ENCODE measurements at places on chromosomes 13 and 19. TPM values are rescaled to one million over a fixed set of nuclear protein-coding genes. Genes with fewer than 3 reads are reported as not detected.
A peak's percentile ranks its signal among the peaks of the same experiment; 100 is the strongest.

TPTE2 gene
- total RNA-seq = not detected

CDX2 gene
- total RNA-seq = not detected

KLK12 gene
- total RNA-seq = not detected

FAM174C gene
- 9.0 TPM for total RNA-seq

KLK6 gene
- not detected for total RNA-seq

DNA sequence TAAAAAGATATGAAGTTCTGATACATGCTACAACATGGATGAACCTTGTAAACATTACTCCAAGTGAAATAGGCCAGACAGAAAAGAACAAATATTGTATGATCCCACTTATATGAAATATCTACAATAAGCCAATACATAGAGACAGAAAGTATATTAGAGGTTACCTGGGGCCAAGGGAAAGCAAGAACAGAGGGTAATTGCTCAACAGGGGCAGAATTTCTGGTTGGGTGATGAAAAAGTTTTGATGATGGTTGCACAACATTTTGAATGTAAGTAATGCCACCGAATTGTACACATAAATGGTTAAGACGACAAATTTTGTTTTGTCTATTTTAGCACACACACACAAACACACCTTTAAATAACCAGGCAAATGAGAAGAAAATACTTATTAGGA is 268.4 kb downstream of the FOXO1 start:
- no peaks in the 10 kb centered on the region for H3K27me3 ChIP-seq
- no peak overlapping the region for H3K4me3 ChIP-seq
- H3K27ac ChIP-seq = no peak overlapping the region
- peaks cover 17% of the 10 kb centered on the region for H3K4me1 ChIP-seq
- H3K36me3 ChIP-seq = no peaks in the 10 kb centered on the region
- no peak for DNase-seq

- H3K4me1 ChIP-seq = peaks cover 15% of the 10 kb centered on the region
- no peak overlapping the region for H3K4me3 ChIP-seq
- no peaks in the 10 kb centered on the region for H3K36me3 ChIP-seq
- H3K27ac ChIP-seq = no peak overlapping the region
- DNase-seq = no peak
Observed at GRCh38 chr19:40754611-40755247, 3.7 kb downstream of the SNRPA start.

GRCh38 chr13:99896369-99897075 is 75.0 kb downstream of the ZIC5 start:
- H3K4me1 ChIP-seq = peaks cover 5% of the 10 kb centered on the region
- no peak overlapping the region for H3K27ac ChIP-seq
- H3K4me3 ChIP-seq = no peak overlapping the region
- H3K36me3 ChIP-seq = no peaks in the 10 kb centered on the region
- DNase-seq = no peak
- H3K27me3 ChIP-seq = peaks cover 84% of the 10 kb centered on the region

- no peaks in the 10 kb centered on the region for H3K27me3 ChIP-seq
- H3K4me1 ChIP-seq = no peaks in the 10 kb centered on the region
Observed at GRCh38 chr13:78194904-78195639, 276.4 kb upstream of the EDNRB start.

- no peak for DNase-seq
- no peak overlapping the region for H3K4me3 ChIP-seq
- no peak overlapping the region for H3K27ac ChIP-seq
- no peaks in the 10 kb centered on the region for H3K27me3 ChIP-seq
- peaks cover 6% of the 10 kb centered on the region for H3K4me1 ChIP-seq
Observed at GRCh38 chr19:1866693-1867348, 3.4 kb upstream of the KLF16 start.

GRCh38 chr13:75365724-75366173 is 116.2 kb downstream of the TBC1D4 start:
- H3K4me3 ChIP-seq = peak overlapping the region; percentile 51
- peaks cover 4% of the 10 kb centered on the region for H3K36me3 ChIP-seq
- H3K27me3 ChIP-seq = no peaks in the 10 kb centered on the region
- H3K27ac ChIP-seq = peak overlapping the region; percentile 93

GRCh38 chr19:6522712-6523111 is 8.1 kb upstream of the TNFSF9 start:
- H3K36me3 ChIP-seq = no peaks in the 10 kb centered on the region
- H3K4me3 ChIP-seq = no peak overlapping the region
- no peak overlapping the region for H3K27ac ChIP-seq
- H3K27me3 ChIP-seq = peaks cover 3% of the 10 kb centered on the region
- DNase-seq = no peak

- H3K4me3 ChIP-seq = no peak overlapping the region
- no peaks in the 10 kb centered on the region for H3K27me3 ChIP-seq
- no peak for DNase-seq
- no peaks in the 10 kb centered on the region for H3K36me3 ChIP-seq
- H3K4me1 ChIP-seq = no peaks in the 10 kb centered on the region
Observed at GRCh38 chr13:44726778-44727177, 150.6 kb upstream of the TSC22D1 start.
